Activated CD4-positive, alpha-beta T cell treated with anti-CD3 and anti-CD28 coated beads for 4 hours (primary cell): ENCODE measurements at places on chromosomes 11 and 22.

GRCh38 chr11:95322539-95322938 lies 91.5 kb upstream of the SESN3 start:
- no peak for DNase-seq

DNA sequence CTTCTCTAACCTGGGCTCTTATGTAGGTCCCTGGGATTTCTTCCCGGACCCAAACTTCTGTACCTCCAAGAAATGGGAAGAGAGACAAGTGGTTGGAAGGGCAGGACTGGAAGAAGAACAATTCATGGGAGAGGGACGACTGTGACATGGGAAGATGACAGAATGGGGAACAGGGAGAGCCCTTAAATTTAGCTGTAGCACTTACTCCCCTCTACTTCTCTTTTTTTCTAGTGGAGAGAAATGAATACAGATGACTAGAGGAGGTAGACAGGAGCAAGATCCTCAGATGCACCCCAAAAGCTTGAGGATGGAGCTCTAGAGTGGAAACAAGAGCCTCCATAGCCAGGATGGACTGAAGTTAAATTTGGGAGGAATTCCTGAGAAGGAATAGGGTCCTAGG lies 2.3 kb downstream of the RHOG start:
- no peak for DNase-seq

- no peak for DNase-seq
These were observed 24.7 kb downstream of the KCNE3 start for GRCh38 chr11:74442636-74443035.

GRCh38 chr11:120985718-120986569 lies 38.0 kb upstream of the TBCEL start:
- DNase-seq = peak; percentile 11

DNA sequence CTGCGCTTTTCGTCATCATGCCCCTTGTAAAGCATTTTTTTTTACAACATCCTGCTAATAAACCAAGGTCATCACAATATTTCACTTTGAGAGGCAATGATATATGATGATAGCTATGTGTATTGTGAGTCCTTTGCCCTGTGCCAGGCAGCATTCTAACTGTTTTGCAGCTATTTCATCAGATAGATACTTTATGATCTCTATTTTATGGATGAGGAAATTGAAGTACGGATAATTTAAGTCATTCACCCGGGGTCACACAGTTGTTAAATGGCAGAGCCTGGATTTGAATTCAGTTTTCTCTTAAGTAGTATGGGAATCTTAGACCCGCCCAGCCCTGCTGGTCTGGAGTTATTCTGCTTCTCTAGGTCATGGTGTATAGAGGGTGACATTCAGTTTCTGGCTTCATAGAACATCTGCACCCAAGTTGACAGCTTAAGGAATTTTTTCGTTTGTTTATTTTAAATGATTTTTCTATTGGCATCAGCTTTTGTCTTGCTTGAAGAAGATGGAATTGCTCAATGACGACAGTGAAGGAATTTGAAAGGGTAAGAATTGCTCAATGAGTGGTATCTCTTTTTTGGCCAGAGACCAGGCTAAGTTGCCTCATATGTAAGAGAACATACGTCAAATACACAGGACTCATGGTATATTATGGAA lies 926 bp downstream of the PRR5L start:
- DNase-seq = no peak

DNA sequence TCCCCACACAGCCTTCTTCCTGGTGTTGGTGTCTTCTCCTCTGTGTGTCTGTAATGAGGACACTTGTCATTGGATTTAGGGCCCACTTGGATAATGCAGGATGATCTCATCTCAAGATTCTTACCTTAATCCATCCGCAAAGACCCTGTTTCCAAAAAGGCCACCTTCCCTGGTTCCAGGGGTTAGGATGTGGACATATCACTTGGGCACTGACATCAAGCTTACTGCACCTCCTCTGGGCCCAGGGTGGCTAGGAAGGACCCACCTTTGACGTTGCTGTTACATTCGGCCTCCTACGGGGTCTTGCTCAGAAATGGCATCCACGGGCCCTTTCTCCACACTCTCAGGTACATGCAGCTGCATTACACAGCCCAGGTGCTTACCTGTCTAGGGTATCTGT lies 535.9 kb downstream of the BRD1 start:
- no peak for DNase-seq

DNA sequence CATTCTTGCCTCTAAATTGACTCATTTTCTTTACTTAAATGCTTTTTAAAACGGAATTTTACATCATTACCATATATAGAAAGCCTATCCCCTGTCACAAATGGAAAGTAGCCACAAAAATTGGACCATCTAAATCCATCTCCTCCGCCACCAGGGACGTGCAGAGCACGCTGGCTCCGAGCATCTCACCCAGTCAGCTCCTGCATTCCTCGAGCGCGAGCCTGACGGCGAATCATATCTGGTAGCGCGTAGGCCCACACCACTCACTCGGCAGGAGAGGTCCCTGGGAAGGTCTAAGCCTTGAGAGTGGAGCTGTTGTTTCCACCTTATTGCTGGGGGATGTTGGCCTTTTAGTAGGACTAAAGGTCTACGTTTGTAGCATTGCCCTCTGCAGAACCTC lies 152.4 kb downstream of the TRIM29 start:
- no peak for DNase-seq

DNA sequence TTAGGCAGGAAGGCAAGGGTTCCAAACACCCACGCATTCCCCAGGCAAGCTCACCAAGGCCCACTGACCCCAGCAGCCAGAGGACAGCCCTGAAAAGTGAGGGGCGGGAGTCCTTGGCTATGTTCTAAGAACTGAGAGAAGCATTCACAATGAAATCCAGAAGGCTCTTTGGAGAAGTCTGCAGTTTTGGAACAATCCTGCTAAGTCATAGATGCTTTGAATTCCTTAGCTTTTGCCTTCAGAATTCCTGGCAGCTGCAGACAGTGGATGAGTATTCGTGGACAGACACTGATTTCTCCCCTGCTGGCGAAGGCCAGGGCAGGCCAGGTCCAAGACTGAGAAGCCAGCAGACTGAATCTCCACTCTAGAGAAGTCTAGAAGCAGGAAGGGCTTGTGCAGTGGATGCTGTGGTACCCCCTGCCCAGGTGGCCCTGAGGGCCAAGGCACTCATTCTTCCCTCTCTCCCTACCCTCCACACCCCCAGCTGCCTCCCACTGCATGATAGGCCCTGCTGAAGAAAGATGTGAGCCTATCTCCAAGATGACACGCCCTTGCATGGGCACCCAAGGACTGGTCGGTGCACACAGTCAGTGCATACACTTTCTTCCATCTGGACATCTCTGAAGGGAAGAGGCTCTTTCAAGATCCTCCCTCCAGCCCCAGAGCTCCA lies 133.2 kb upstream of the TEAD1 start:
- DNase-seq = no peak

DNA sequence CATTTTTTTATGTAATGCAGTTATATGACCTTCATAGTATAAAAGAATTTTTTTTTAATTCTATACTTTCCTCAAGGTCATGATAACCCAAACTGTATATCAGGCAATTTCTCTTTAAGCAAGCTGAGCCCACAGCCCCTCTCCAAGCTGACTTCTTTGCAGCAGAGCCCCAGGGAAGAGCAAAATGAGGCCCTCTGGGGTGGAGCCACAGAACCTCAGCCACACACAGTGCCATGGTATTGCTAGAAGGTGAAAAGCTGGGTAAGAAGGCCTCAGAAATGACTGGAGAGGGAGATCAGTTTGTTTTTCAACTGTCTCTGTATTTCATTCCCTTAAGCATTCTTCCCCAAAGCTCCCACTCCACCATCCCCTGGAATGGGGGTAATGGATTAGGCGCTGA lies 108.8 kb downstream of the PLEKHA7 start:
- DNase-seq = no peak

DNA sequence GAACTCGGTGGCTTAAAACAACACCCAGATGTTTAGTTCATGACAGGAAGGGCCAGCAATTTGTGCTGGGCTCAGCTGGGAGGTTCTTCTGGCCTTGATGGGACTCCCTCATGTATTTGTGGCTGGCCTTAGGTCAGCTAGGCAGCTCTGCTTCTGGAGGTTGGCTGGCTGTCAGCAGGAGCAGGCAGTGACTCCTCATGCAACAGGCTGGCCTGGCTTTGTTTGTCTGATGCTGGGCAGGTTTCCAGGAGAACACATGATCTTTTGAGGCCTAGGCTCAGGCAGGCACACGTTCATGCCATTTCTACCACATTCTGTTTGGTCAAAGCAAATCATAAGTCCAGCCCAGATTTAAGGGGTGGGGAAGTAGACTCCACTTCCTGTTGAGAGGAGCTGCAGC lies 571.2 kb downstream of the TBC1D22A start:
- no peak for DNase-seq

DNA sequence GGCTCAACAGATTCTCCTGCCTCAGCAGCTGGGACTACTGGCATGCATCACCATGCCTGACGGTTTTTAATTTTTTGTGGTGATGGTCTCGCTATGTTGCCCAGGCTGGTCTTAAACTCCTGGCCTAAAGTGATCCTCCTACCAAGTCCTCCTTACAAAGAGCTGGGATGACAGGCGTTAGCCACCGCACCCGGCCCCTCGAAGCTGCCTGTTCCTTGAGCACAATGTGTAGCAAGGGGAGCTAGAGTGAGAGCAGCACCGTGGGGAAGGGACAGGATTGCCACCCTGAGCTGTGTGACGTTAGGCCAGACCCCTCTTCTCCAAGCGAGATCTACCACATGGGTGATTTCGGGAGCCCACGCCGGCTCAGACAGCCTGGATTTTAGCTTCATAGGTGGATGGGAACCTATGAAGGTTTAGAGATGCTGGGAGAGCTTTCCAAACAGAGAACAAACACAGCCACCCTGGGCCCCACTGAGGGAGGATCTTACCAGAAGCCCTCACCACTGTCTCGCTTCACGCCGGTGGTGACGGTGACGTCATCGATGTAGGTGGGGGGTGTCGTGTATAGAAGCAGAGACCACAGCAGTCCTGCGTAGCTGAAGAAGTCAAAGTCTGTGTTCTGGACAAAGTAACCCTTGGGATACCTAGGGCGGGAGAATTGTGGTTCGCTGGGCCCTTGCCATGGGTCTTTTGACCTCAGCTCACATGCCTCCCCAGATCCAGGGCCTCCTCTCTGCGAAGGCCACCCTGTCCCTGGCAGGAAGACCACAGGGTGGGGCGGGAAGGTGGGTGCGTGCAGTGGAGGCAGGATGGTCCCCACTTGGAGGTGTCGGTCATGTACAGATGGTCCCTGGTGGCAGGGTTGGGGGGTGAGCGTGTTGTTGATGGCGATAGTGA lies 23.1 kb downstream of the RGL4 start:
- no peak for DNase-seq

DNA sequence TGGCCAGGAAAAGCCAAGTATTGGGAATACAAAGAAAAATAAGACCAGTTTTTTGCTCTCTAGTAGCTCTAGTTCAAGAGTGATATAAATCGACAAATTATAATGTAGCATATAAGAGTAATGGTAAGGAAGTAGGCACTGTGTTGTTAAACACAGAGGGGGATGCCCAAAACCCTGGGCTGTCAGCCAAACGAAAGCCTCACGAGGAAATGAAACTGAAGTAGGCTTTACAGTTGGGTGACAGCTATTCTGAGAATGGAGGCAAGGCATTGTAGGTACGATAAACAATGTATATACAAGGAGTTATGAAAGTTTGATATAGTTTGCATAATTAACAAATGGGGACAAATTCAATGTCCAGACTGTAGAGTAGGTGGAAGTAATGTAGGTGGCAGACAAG lies 176.4 kb downstream of the FAM181B start:
- DNase-seq = no peak

DNA sequence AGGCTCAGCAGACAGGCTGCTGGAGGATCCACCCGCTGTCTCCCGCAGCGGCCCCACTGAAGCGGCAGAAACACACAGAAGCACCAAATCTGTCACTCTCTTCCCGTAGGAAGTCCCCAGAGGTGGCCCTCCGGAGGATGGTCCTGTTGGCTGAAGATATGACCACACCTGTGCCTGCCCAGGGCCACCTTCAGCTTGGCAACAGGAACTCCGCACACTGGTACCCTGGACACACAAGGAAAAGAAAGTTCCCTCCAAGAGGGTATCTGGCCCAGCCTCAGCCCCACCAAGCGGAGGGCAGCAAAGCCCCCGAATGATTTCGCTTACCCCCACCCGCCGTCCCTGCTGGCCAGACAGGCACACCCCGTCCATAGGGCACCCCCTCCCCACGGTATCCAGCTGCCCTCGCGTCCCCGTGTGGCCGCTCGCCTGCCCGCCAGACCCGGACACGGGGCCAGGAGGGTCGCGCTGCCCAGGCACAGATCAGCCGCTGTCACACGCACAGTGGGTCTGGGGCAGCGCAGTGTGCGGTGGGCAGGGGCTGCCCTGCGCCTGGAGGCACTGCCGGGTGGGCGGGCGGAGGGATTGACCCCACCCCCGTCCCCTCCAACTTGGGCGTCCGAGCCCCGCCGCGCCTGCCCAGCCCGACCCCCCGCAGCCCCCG lies 7.0 kb downstream of the RASSF7 start:
- no peak for DNase-seq

GRCh38 chr22:37113757-37114156 lies 4.2 kb upstream of the TMPRSS6 start:
- no peak for DNase-seq

- no peak for DNase-seq
These were observed 14.8 kb downstream of the SHISA8 start for GRCh38 chr22:41899992-41900651.

GRCh38 chr22:38303974-38304373 lies 13.3 kb downstream of the CSNK1E start:
- no peak for DNase-seq

- DNase-seq = no peak
These were observed 505.6 kb downstream of the BUD13 start for GRCh38 chr11:116267146-116267545.

DNA sequence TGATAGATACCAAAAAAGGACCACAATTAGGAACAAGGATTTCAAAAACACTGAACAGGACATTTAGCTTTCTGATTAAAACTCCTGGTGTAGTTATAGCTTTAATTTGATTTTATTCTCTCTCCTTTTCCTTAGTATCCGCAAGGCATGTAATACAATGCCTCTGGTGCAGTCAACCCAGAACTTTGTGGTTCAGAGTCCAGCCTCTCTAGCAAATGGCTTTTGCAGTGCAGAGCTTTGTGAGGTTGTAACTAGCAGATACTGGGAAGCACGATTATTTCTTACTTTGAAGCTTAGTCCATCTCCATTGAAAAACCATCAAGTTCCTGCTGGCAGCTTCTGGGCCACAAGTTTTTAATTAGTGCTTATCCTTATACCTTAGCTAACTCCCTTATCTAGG lies 79.8 kb downstream of the GRIA4 start:
- DNase-seq = no peak

- DNase-seq = no peak
These were observed 61.2 kb upstream of the CLTCL1 start for GRCh38 chr22:19352766-19353165.

DNA sequence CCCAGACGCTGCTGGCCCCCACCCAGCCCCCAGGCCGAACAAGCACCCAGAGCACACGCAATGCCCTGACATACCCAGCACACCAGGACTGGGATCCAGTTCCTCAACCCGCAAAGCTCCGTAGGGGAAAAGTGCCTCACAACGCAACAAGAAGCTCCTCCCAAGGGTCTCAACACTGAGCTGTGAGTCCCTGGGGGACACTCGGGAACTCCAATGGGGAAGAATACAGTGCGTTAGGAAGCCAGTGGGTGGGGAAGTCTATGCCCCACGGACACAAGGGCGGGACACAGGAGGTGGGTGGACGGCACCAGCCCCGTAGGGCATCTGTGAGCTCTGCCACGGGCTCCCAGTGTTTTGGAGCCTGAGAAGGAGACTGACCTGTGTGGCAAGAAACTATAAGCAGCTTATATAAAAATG lies 1.6 kb downstream of the DEAF1 start:
- no peak for DNase-seq
